Stimulated activated CD4-positive, alpha-beta T cell treated with anti-CD3 and anti-CD28 coated beads, TNF-alpha, amount 100 ng/mL, for 1 hour (primary cell): ENCODE measurements at places on chromosomes 2 and 18.

- no peak for DNase-seq
Measured at GRCh38 chr2:215137741-215138340, 585 bp downstream of the ABCA12 start.

DNA sequence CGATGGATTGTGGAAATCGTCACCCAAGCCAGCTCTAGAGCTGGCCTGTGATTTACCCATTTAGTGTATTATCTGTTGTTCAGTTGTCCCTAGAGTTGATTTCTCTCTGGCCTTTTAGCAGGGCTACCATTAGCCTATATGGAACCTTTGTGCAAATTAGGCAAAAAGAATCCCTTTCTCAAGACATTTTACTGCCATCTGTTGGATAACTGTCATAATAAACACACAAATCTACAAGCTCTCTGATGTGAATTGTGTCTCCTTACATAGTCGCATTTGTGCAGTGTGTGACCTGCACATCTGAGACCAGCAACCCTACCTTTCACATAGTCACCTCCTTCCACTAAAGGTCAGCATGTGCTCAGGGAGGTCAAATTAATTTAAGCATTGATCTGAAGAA lies 34.0 kb downstream of the LOXHD1 start:
- no peak for DNase-seq

- no peak for DNase-seq
Measured at GRCh38 chr2:148567716-148568115, 76.8 kb upstream of the EPC2 start.

DNA sequence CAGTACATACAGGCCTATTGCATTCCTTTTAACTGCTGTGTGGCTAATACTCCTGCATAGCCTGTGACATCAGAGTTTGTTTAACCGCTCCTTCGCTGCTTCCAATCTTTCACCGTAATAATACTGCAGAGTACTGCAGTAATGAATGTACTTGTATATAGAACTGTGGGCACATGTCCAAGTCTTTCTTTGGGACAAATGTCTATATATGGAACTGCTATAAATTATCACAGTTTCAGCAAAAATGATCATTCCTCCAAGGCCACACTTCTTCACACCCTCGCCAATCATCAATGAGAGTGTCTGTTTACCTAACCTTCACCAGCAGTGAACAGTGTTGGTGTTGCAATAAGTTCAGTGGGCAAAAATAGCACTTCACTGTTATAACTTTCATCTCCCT lies 230.4 kb downstream of the SP3 start:
- no peak for DNase-seq

DNA sequence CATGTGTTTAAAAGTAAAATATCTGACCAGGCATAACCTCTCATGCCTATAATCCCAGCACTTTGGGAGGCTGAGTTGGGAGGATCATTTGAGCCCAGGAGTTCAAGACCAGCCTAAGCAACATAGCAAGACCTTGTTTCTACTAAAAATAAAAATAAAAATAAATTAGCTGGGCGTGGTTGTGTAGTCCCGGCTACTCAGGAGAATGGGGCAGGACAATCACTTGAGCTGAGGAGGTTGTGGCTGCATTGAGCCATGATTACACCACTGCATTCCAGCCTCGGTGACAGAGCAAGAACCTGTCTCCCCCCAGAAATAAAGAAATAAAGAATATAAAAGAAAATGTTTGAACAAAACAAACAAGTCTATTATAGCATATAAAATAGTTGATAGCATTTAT lies 158.3 kb downstream of the ZBTB7C start:
- DNase-seq: no peak

GRCh38 chr2:169361706-169362117 lies 622 bp downstream of the LRP2 start:
- no peak for DNase-seq

GRCh38 chr2:48148841-48149430 lies 242.6 kb upstream of the FBXO11 start:
- no peak for DNase-seq

DNA sequence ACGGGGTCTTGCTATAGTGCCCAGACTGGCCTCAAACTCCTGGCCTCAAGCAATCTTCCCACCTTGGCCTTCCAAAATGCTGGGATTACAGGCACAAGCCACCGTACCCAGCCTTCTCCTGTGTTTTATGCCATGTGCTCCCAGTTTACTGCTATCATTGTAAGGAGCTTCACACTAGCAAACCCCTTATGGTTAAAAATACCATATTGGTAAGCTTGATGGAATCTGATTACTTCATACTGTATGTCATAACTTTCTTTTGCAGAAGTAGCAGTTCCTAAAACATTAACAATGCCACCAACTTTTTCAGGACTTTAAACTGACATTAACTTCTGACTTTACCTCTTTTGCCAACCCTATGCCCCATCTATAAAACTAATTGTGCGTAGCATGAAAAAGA lies 36.2 kb downstream of the HAT1 start:
- no peak for DNase-seq

DNA sequence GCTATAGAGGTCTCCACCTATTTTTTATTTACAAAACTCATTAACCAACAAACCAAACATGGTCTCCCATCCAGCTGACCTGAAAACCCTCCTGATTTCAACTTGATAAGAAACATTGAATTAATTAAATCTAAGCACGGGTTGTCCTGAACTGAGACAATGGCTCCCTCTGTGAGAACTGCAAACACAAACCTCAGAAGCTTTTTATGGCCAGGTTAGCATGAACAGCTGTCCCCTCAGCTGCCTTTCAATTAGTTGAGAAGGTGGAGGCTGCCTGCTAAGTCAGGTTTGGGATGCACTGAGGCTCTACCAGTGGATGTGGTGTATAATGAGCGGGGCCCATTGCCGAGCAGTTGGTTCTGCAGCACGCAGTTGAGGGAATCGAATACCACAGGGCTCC lies 258.5 kb upstream of the DDX18 start:
- no peak for DNase-seq

DNA sequence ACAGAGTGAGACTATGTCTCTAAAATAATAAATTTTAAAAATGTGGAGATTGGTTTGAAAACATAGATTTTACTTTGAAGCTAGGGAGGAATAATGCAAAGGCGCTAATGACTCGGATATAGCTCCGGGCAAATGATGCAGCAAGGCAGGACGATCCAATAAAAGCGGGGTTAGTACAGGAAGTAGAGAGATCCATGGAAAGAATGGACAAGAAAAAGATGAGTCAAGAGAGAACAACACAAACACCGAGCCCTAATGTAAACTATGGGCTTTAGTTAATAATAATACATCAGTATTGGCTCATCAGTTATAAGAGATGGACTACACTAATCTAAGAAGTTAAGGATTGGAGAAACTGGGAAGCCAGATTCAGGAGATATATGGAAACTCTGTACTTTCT lies 74.5 kb downstream of the QPCT start:
- DNase-seq: no peak

GRCh38 chr18:24262087-24262486 lies 123.2 kb downstream of the CABYR start:
- DNase-seq: no peak

GRCh38 chr2:23219666-23220065 lies 165.3 kb upstream of the KLHL29 start:
- no peak for DNase-seq

GRCh38 chr2:6072768-6073167 lies 380.6 kb downstream of the SOX11 start:
- no peak for DNase-seq
